Spinal cord (tissue), 10 donors: ENCODE measurements at places on chromosomes 13 and 19.

- DNase-seq, result no peak
These were observed 62.0 kb upstream of the PCDH20 start for GRCh38 chr13:61477619-61478018.

GRCh38 chr19:7113233-7113632 lies 43.7 kb downstream of the ZNF557 start:
- DNase-seq, result no peak

- no peak for DNase-seq
These were observed 18.8 kb downstream of the FAM124A start for GRCh38 chr13:51240958-51241357.

- no peak for DNase-seq
These were observed 23.0 kb upstream of the ISYNA1 start for GRCh38 chr19:18460900-18461299.

GRCh38 chr19:29672933-29673336 lies 7.7 kb downstream of the PLEKHF1 start:
- DNase-seq, result no peak

- DNase-seq, result no peak
These were observed 20.5 kb upstream of the C1QTNF9 start for GRCh38 chr13:24288870-24289269.

GRCh38 chr13:109918179-109918711 lies 131.9 kb upstream of the IRS2 start:
- DNase-seq, result peak; percentile 15
